ENCODE measurements at places on chromosomes 5 and 9.

DNA sequence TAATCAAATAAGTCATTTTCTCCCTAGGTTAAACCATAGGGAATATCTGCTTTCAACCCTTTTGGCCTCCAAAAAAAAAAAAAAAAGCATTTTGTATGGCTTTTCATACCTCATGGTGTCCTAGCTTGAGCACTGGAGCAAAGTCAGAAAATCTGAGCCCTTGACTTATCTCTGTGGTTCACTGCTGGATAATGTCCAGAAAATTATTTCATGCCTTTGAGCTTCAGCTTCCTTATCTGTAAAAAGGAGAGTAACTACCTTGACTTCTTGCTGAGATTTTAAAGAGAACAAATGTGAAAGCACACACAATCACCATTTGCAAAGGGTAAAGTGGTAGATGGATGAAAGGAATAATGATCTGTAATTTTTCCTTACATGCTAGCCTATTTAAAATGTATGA, 165.9 kb downstream of the ALDH1A1 start:
- no peak for DNase-seq

- DNase-seq = no peak
Measured at GRCh38 chr5:139363937-139364336, 19.2 kb downstream of the SLC23A1 start.

DNA sequence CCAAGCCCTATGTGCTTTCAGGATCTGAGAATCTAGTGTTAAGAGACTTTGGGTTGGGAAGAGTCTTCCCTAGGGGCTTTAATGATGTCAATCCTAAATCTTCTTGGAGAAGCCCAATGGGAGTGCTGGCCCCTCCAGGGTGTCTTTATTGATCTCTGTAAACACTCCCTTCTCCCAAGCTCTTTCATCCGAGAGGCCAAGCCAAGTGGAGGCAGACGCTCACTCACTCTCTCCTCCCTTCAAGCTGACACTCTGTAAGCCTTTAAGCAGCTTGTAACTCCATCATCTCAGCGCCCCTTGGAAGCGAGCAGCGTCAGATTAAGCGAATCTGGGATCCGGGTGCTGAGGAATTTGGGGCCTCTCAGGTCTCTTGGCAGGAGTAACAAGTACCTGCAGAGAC, 37.7 kb downstream of the SPARC start:
- DNase-seq = no peak

DNA sequence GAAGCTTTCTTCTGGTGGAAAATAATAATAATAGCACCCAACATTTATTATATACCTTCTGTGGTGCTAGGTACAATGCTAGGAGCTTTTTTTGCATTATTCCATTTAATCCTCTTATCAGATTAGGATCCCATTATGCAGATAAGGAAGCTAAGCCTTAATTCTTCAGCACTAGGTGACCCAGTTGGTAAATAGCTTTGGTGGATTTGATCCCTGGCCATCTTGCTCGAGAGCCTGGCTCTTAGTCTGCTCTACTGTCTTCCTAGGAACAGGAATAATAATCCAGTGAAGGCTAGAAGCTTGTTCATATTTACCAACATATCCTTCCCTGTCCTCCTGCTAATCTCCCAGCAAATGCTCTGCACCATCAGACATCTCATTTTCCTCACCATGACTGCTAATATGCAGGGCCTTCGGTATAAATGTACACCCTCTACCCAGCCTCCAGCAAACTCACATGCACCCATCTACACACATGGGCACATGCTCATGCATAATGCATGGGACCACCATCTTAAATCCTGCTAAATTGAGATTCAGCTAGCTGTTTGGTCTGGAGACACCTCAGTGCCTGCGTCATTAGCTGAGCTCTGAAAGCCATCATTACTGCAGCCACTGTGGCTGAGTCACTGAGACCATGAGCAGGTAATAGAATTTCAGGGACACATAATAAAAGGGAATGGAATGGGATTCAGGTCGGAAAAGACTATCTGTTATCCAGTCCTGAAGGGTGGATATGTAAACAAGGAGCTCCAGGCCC, 87.5 kb downstream of the TRIM32 start:
- no peak for DNase-seq

DNA sequence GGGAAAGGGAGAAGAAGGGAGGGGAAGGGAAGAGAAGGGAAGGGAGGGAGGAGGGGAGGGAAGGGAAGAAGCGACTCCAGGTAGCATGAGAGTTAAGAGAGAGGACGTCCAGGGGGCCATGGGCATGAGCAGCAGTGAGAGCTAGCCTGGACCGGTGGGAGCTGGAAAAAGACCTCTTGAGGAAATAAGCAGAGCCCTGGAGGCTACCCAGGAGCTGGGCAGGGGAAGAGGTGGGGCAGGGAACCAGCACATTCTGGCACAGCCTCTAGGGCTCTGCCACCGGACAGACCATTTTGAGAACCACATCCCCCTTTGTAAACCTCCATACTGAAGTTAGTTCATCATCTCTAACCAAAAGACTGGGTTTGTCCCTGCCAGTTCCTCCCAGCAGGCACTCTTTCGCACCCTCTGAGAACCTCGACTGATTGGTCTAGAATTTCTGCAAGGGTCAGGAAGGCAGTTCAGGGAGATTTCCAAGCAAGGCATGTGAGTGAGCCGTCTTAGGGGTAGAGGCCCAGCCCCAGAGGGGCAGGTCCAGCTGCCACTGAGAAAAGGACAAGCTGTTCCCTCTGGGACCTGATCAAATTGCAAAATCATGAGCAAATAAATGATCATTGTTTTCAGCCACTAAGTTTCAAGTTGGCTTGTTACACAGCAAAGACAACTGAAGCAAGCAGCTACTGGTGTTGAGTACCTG, 11.6 kb downstream of the NAIF1 start:
- no peak for DNase-seq

DNA sequence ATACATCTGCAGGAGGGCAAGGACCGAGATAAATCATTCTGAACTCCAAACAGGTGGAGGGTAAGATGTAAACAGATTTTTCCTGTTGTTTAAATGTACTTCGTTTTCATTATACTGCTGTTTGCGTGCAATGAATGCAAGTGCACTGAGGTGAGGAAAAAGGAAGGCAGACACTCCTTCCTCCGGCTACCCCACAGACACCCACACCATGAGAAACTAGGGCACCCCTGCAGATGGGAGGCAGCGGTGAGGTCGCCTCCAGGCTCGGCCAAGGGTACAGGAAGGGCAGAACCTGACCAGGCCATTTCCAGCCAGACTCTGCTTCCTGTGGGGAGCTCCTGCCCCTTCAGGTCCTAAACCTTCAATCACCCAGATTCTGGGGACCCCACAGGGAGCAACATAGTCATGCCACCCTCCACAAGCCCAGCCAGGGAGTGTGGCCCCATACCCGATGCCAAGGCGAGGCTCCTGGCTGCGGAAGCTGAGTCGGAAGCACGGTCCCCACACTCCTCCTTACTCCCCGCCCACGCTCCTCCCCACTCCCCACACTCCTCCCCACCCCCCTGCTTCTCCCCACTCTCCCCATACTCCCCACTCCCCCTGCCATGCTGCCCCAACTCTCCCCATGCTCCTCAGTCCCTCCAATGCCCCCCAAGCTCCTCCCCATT, 37.1 kb downstream of the VAV2 start:
- DNase-seq = no peak

GRCh38 chr5:112142769-112143270, 276.3 kb downstream of the EPB41L4A start:
- peak; percentile 52 for DNase-seq

DNA sequence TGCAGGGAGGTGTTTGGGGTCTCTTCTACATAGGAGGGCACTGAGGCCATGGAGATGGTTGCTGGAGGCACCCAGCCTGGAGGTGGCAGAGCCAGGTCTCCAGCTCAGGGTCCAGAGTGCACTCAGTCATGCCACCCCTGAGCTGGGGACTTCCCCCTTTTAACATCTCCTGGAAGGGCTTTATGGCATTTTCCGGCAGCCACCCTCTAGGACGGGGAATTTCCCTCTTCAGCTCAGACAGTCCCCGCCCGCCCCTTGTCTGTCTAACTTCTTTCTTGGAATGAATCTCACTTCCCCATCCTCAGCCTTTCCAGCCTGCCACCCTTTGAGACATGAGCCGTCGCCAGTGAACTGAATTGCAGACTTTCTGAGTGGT, 49.9 kb downstream of the COL15A1 start:
- no peak for DNase-seq

GRCh38 chr5:2131826-2132496, 249.2 kb upstream of the IRX4 start:
- no peak for DNase-seq

- DNase-seq = peak; percentile 26
Measured at GRCh38 chr5:108345541-108346171, 36.2 kb downstream of the FBXL17 start.

DNA sequence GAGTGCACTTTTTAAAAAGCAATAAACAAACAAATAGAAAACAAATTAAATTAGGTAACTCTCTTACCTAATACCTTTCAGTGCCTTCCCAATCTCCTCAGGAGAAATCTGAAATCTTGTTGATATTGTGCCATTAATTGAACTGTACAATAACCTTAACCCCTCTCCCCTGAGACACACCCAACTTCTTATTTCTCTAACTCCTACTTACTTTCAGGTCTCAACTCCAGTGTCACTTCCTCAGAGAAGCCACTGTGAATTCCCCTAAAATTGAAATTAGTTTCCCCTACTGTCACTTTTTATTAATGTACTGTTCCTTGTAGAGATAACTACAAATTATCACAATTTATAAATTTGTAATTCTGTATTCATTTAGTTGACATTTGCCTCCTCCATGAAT, 295.3 kb upstream of the TNC start:
- DNase-seq = no peak

- peak; percentile 73 for DNase-seq
Measured at GRCh38 chr9:127423476-127423933, 677 bp upstream of the ZNF79 start.

- DNase-seq = no peak
Measured at GRCh38 chr9:85541876-85542275, 199.9 kb downstream of the AGTPBP1 start.
